Heart left ventricle (tissue), 16 donors: ENCODE measurements at places on chromosomes 7 and 10.

DNA sequence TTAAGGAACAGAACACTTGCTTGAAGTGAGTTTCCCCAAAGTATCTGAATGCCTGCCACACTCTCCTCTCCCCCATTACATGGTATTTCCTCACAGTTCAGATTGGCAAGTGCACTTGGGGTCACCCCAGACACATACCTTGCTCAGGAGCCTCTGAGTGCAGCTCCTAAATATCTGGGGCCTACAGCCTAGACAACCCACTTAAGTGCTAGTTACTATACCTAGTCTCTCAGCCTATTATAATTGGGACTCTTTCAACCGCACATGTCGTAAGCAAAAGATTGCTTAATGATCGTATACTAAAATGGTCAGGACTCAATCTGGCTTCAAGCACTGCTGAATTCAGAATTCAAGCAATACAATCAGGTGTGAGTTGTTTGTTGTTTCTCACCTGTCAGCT, 19.9 kb downstream of the TMEM176B start:
- H3K27ac ChIP-seq: no peak overlapping the region
- H3K27me3 ChIP-seq: no peaks in the 10 kb centered on the region
- peaks cover 12% of the 10 kb centered on the region for H3K4me1 ChIP-seq
- no peak for DNase-seq

- no peak for DNase-seq
- no peak overlapping the region for H3K4me3 ChIP-seq
- H3K27me3 ChIP-seq: no peaks in the 10 kb centered on the region
- no peaks in the 10 kb centered on the region for H3K36me3 ChIP-seq
- H3K4me1 ChIP-seq: no peaks in the 10 kb centered on the region
- H3K27ac ChIP-seq: no peak overlapping the region
Observed at GRCh38 chr10:69680610-69681009, 50.6 kb downstream of the FAM241B start.

DNA sequence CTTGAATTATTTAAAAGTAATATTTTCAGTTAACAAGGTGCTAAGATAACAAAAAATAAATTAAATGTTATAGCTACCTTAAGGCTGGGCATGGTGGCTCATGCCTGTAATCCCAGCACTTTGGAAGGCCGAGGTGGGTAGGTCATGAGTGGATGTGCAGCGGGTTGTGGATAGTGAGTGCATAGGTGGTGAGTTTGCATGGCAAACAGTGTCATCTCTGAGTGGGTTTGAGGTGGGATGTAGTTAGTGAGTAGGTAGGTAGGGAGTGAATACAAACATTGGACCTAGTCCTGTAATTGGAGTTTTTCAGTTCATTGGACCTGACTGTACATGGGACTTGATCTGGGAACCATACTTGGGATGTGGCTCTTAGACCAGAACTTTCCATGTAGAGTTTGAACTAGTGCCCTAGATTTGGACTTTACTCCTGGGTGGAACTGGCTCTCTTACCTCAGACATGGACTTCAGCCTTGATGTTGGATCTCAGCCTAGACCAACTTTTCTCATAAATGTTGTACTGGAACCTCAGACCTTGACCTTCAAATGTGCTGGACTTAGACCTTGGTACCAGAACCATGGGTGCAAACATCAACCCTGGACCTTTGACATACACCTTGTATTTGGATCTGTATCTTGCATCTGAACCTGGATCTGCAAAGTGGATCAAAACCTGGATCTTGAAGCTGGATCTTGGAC, 47.0 kb downstream of the SEC61G start:
- H3K27ac ChIP-seq: no peak overlapping the region
- no peaks in the 10 kb centered on the region for H3K27me3 ChIP-seq

GRCh38 chr10:22370320-22370719, 25.0 kb downstream of the SPAG6 start:
- DNase-seq: no peak
- no peak overlapping the region for H3K4me3 ChIP-seq
- H3K27ac ChIP-seq: no peak overlapping the region
- no peaks in the 10 kb centered on the region for H3K36me3 ChIP-seq

- peak; percentile 54 for DNase-seq
- H3K4me1 ChIP-seq: peaks cover 12% of the 10 kb centered on the region
- peak overlapping the region; percentile 96 for H3K27ac ChIP-seq
- H3K36me3 ChIP-seq: no peaks in the 10 kb centered on the region
Observed at GRCh38 chr10:58266826-58267712, 625 bp downstream of the IPMK start.

DNA sequence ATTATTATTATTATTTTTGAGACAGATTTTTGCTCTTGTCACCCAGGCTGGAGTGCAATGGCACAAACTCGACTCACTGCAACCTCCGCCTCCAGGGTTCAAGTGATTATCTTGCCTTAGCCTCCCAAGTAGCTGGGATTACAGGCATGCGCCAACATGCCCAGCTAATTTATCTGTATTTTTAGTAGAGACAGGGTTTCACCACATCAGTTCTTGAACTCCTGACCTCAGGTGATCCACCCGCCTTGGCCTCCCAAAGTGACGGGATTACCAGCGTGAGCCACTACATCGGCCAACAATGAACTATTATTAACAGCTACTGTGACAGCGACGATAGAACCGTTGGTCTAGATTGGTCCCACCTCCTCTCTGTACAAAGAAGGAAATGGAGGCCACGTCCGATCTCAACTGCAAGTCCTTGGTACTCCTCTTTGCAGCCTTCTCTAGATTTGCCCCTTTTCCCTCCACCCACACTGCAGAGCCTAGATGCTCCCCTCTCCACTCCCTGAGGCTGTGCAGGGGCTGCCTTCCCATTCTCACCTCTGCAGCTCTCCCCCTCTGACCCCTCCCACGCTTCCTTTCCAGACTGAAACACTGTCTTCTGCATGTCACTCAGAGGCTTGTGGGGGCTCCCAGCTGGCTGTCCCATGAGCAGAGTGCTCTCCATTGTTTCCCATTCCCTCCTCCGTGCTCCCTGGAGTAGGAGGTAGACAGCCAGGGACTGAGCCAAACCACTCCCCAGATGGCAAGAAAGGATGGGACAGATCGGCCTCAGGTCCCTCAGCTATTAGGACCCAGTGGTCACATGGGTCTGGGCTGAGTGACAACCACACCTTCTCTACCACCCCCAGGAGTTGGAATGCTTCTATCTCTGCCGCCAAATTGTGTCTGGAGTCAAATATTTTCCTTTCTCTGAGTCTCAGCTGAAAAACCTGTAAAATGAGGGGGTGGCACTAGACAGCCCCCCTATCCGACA, 2.3 kb downstream of the LOXL4 start:
- H3K4me3 ChIP-seq: no peak overlapping the region
- peaks cover 6% of the 10 kb centered on the region for H3K4me1 ChIP-seq
- DNase-seq: no peak
- H3K27me3 ChIP-seq: no peaks in the 10 kb centered on the region
- no peak overlapping the region for H3K27ac ChIP-seq
- no peaks in the 10 kb centered on the region for H3K36me3 ChIP-seq

- no peak overlapping the region for H3K4me3 ChIP-seq
- H3K27me3 ChIP-seq: no peaks in the 10 kb centered on the region
- no peaks in the 10 kb centered on the region for H3K36me3 ChIP-seq
- H3K27ac ChIP-seq: no peak overlapping the region
- peaks cover 4% of the 10 kb centered on the region for H3K4me1 ChIP-seq
- DNase-seq: no peak
Observed at GRCh38 chr10:78779339-78779955, 289.3 kb upstream of the ZMIZ1 start.

- no peaks in the 10 kb centered on the region for H3K27me3 ChIP-seq
- H3K4me1 ChIP-seq: no peaks in the 10 kb centered on the region
- no peaks in the 10 kb centered on the region for H3K36me3 ChIP-seq
- no peak overlapping the region for H3K4me3 ChIP-seq
Observed at GRCh38 chr10:90162271-90162853, 461.0 kb downstream of the KIF20B start.

GRCh38 chr10:132939378-132939955, 2.9 kb downstream of the CFAP46 start:
- DNase-seq: no peak
- no peak overlapping the region for H3K4me3 ChIP-seq
- peaks cover 3% of the 10 kb centered on the region for H3K27me3 ChIP-seq
- no peak overlapping the region for H3K27ac ChIP-seq
- peaks cover 7% of the 10 kb centered on the region for H3K4me1 ChIP-seq

- no peak overlapping the region for H3K4me3 ChIP-seq
- no peaks in the 10 kb centered on the region for H3K4me1 ChIP-seq
- H3K36me3 ChIP-seq: no peaks in the 10 kb centered on the region
- no peak overlapping the region for H3K27ac ChIP-seq
- H3K27me3 ChIP-seq: no peaks in the 10 kb centered on the region
- DNase-seq: no peak
Observed at GRCh38 chr10:28810057-28810870, 132.9 kb downstream of the BAMBI start.

- DNase-seq: no peak
- no peak overlapping the region for H3K4me3 ChIP-seq
- H3K36me3 ChIP-seq: no peaks in the 10 kb centered on the region
- H3K4me1 ChIP-seq: peaks cover 49% of the 10 kb centered on the region
Observed at GRCh38 chr7:129865093-129865924, 87.5 kb downstream of the UBE2H start.

DNA sequence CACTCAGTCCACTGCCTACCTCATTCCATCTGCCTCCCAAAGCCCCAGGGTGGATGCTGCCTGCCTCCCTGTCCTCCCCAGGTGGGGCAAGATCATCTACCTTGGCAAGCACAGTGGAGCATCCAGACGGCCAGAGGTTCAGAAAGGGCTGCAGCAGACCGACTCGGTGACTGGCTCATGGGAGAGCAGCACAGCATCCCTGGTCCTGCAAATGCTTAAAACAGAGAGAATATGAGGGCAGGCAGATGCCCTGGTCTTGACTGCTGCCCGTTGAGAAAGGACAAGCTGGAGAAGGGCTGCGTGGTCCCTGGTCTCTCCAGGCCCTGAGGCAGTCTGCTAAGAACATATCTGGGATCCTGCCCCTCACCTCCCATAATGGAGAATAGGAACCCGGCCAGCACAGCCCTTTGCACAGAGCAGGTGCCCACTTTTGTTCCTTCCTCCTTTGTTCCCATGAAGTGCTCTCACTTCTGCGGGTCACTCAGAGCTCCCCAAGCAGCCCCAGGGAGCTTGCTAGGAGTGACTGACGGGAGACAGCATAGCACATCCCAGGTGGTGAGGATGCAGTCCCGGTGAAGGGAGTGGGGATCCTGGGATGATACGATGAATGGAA, 1.4 kb downstream of the HPS1 start:
- no peaks in the 10 kb centered on the region for H3K27me3 ChIP-seq
- H3K4me3 ChIP-seq: no peak overlapping the region
- H3K4me1 ChIP-seq: no peaks in the 10 kb centered on the region

GRCh38 chr7:44980393-44981034, 1.7 kb upstream of the MYO1G start:
- H3K36me3 ChIP-seq: no peaks in the 10 kb centered on the region
- H3K4me3 ChIP-seq: no peak overlapping the region
- DNase-seq: no peak
- no peaks in the 10 kb centered on the region for H3K27me3 ChIP-seq

DNA sequence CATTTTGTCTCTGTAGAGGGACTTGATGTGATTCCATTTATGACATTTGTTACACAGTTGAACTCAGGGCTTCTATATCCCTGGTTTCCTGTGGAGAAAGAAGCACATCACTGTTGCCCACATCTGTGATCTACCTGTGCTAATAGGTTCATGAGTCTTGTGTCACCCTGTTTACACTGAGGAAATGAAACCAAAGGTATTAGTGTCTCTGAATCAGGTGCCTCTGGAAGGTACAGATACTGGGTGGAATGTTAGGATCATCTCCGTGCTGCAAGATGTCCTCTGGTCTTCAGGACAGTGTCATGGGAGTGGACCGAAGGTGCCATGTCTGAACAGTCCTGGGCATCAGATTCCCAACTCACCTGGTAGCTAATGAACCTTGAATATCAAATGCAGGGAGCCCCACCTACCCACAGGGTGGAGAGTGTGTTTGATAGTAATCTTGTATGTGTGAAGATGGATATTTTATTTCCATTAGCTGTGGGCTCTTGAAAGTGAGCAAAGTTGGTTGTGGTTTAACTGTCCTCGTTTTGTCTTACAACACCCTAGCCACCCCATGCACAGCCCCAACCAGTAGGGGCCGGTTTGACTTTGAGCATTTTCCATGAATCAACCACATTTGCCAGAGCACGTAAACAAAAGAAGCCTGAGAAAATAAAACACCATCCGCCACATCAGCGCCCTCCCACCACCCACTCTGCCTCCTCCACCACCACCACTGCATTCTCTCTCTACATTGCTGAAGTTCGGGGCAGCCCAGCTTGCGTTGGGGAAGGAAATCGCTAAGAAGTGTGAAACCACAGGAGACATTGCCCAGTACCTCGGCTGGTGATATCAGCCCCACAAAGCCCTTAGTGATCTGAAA, 40.7 kb downstream of the TARP start:
- H3K4me1 ChIP-seq: no peaks in the 10 kb centered on the region
- no peaks in the 10 kb centered on the region for H3K27me3 ChIP-seq
- no peak overlapping the region for H3K27ac ChIP-seq

GRCh38 chr7:144908943-144909556, 73.2 kb upstream of the TPK1 start:
- H3K4me3 ChIP-seq: no peak overlapping the region
- H3K27me3 ChIP-seq: no peaks in the 10 kb centered on the region
- H3K27ac ChIP-seq: no peak overlapping the region
- no peak for DNase-seq
- H3K36me3 ChIP-seq: no peaks in the 10 kb centered on the region
- H3K4me1 ChIP-seq: no peaks in the 10 kb centered on the region

- DNase-seq: no peak
- H3K4me3 ChIP-seq: no peak overlapping the region
- H3K27me3 ChIP-seq: no peaks in the 10 kb centered on the region
- no peaks in the 10 kb centered on the region for H3K4me1 ChIP-seq
- H3K36me3 ChIP-seq: no peaks in the 10 kb centered on the region
Observed at GRCh38 chr10:60979667-60980104, 35.7 kb upstream of the RHOBTB1 start.

- H3K4me3 ChIP-seq: no peak overlapping the region
- H3K4me1 ChIP-seq: no peaks in the 10 kb centered on the region
- H3K27me3 ChIP-seq: no peaks in the 10 kb centered on the region
- H3K36me3 ChIP-seq: no peaks in the 10 kb centered on the region
- DNase-seq: no peak
- no peak overlapping the region for H3K27ac ChIP-seq
Observed at GRCh38 chr7:112646783-112647182, 143.4 kb downstream of the TMEM168 start.

GRCh38 chr10:100928039-100928438, 15.3 kb downstream of the SLF2 start:
- DNase-seq: no peak
- H3K27me3 ChIP-seq: no peaks in the 10 kb centered on the region
- no peak overlapping the region for H3K4me3 ChIP-seq
- H3K36me3 ChIP-seq: peaks cover 82% of the 10 kb centered on the region
- no peak overlapping the region for H3K27ac ChIP-seq

- H3K27me3 ChIP-seq: no peaks in the 10 kb centered on the region
- H3K27ac ChIP-seq: no peak overlapping the region
- H3K36me3 ChIP-seq: no peaks in the 10 kb centered on the region
Observed at GRCh38 chr10:3295582-3296151, 123.1 kb upstream of the PITRM1 start.
